ENCODE measurements at places on chromosomes 12 and 14.
A peak's percentile ranks its signal among the peaks of the same experiment; 100 is the strongest.

DNA sequence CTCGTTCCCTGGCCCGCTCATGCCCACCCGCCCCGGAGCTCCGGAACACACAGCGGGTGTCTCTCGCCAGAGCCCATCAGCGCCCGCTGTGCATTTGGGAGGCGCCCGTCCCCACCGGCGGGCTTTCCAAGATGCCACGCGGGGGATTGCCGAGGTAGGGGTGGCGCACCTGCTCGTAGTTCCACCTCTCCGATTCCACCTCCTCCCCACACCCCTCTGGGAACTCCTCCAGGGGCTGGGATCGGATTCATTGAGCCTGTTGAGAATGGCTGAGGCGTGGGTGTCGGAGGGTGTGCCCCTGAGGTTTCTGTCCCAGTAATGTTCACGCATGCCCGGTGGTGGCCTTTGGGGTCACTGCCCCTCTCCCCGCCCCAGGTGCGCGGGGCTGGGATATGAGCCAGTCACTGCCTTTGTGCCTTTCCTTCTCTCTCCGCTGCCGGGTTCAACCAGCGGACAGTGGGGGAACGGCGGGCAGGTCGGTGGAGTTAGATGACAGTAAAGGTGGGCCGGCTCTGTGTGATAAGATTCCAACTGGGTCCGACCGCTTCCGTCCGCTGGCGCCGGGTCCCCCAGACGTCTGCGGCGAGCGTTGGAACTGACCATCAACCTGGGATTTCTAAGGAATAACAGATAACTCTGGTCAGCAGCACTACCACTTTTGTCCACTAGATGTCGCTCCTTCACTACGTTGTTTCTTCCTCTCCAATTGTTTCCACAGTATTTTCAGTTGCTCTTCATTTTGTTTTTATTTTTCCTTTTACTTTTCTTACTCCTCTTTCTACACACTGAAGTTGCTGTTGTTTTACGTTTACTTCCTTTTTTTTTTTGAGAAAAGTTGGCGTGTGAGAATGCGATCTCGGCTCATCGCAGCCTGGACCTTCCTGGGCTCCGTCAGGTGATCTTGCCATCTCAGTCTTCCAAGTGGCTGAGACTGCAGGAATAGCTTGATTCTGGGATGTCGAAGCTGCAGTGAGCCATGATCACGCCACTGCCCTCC is 178.1 kb upstream of the ALG10B start:
- peak; percentile 84 for DNase-seq

GRCh38 chr12:56080556-56081138 is 682 bp downstream of the ERBB3 start:
- peak; percentile 13 for DNase-seq

GRCh38 chr14:23365732-23366425 is 907 bp upstream of the EFS start:
- peak; percentile 74 for DNase-seq

GRCh38 chr12:55717011-55718007 is 1.5 kb downstream of the BLOC1S1 start:
- no peak for DNase-seq

- no peak for DNase-seq
Measured at GRCh38 chr12:75725521-75726111, 214.2 kb upstream of the KRR1 start.

- DNase-seq = no peak
Measured at GRCh38 chr12:96201272-96202227, 7.4 kb downstream of the ELK3 start.

GRCh38 chr14:34935488-34935887 is 47.3 kb upstream of the SRP54 start:
- DNase-seq = no peak

GRCh38 chr12:47972895-47973294 is 9.5 kb downstream of the TMEM106C start:
- DNase-seq = no peak

- DNase-seq = no peak
Measured at GRCh38 chr12:66194122-66194521, 5.1 kb downstream of the IRAK3 start.

DNA sequence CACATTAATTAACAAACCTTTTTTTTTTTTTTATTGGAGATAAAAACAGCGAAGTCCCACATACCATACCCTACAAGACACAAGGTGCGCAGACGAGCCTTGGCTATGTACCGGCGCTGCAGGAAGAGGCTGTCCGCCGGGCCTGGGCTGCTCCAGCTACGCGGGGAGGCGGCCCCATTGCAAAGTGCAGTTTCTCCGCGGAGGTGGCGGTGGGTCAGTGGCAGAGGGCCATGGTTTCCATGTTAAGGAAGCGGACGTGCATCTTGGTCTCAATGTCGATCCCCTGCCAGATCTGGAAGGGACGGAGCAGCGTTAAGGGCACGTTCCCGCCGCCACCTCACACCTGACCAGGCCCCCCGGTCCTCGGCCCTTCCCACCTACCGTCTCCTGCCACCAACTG is 60.3 kb downstream of the TESC start:
- no peak for DNase-seq

DNA sequence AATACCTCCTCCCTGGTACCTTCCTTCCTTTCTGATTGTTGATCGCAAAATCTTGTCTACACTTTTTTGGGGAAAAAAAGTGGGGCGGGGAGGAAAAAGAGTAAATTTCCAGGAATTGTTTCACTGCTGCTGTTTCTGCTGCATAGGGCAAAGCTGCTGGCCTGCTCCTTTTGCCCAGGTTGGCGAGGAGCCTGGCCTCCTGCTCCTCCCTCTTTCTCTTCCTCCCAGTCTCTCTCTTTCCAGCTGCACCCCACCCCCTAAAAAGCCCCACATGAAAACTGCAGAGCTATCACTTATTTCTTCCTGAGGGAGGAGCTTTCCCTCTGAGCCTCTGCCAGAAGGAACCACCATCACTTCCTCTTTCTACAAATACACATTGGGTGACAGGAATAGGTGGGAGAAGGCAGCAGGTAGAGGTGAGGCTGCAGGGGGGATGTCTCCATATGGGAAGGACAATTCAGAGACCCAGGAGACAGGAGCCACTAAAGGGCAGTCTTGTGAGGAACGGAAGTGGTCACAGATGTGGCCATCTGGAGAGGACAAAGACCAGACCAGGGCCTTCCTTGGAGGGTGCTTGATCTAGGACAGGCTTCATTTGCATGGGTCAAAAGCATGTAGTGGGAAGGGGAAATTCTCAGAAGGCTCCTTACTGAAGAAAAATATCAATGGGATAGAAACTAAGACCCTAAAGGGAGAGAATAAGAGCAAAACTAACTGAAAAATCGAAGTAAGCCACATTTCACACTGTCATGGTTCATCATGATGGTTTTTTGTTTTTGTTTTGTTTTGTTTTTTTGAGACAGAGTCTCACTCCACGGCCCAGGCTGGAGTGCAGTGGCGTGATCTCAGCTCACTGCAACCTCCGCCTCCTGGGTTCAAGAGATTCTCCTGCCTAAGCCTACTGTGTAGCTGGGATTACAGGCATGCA is 14.8 kb downstream of the ZBTB39 start:
- peak; percentile 36 for DNase-seq

DNA sequence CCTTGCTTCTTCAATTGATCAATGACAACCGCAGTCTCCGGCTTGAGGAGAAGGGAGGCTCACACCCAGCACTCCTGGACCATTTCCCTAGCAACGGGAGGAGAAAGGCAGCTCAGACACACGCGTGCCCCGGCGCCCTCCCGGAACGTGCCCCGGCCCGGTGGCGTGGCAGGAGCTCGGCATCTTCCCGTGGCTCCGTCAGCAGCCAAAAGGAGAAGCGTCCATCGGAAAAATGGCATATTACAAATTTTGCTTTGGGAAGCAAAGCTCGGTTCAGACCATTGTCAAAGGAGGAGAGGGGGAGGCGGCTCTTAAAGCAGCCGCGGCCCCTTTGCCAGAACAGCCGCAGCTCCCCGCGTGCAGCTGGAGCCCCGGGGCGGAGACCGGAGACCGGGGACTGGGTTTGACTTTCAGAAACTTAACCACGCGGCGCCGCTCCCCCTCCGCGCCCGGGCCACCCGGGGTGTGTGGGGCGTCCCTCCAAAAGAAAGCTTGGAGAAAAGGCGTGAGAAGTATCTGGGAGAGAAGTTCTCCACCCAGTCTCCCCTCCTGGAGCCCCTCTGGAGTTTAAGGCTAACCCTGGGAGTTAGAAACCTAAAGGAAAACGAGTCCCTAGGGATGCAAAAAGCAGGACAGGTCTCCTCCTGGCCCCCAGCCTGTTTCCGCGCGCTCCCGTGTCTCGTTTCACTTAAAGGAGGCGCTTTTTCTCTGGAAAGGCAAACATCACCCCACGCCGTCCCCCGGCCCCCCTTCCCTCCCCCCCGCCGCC is 545 bp downstream of the PPFIA2 start:
- DNase-seq = peak; percentile 64

DNA sequence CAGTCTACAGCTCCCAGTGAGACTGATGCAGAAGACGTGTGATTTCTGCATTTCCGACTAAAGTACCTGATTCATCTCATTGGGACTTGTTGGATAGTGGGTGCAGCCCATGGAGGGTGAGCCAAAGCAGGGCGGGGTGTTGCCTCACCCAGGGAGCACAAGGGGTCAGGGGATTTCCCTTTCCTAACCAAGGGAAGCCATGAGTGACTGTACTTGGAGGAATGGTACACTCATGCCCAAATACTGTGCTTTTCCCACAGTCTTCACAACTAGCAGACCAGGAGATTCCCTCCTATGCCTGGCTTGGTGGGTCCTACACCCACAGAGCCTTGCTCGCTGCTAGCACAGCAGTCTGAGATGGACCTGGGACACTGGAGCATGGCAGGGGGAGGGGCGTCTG is 21.0 kb upstream of the ABCC9 start:
- DNase-seq = no peak

GRCh38 chr12:117489671-117490070 is 128.2 kb upstream of the NOS1 start:
- no peak for DNase-seq

DNA sequence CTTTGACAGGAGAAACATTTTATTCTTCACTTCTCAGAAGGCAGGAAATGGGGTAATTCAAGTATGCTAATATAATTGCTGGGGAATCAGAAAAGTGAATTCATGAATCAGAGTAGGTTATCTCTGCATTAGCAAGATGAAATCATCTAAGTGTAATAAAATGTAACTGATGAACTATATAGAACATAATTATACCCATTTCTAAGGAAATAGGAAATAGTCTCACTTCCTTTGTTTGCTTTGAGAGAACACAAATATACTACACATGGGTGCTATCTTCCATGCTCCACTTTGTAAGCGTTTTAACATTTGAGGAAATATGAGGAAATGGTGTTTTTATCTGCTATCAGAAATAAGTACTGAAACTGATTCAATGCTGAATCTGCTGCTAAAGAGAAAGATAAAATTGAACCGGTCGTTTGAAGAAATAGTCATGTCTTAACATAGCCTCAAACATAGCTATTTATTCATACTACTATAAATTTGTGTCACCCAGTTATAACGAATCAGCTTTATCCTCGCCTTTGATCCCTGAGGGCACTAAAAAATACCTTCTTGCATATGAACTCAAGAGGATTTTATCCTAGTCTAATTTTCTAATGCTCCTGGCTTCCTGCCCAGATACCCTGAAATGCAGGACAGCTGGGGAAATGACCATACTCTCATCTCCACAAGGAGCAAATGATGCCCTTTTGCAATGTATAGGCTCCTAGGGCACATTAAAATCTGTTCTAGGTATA is 696.0 kb downstream of the C12orf50 start:
- DNase-seq = no peak

DNA sequence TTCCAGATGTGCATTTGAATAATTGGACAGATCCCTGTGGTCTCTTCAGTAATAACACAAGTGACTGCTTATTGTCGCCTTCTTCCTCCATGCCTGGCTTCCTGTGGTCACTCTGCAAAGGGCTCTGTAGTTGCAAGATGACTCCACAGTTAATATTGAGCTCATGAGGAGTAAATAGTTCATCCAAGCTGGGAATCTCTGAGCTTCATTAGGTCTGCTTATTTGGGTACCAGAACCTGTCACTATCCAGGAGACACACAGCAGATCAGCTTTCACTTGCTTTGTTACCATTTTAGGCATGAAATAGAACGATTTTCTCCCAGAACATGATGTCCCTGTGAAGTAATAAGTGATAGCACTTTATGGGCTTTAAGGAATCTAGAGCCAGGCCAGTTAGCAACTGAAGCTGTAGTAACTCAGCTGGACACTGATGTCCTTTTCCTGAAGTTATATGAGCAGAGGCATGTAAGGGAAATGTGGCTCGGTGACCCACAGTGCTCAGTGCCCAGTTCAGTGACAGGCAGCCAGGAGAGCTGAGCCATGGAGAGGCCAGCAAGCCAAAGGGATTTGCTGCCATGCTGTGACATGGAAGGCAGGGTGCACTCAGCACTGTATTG is 50.1 kb downstream of the CRADD start:
- no peak for DNase-seq

DNA sequence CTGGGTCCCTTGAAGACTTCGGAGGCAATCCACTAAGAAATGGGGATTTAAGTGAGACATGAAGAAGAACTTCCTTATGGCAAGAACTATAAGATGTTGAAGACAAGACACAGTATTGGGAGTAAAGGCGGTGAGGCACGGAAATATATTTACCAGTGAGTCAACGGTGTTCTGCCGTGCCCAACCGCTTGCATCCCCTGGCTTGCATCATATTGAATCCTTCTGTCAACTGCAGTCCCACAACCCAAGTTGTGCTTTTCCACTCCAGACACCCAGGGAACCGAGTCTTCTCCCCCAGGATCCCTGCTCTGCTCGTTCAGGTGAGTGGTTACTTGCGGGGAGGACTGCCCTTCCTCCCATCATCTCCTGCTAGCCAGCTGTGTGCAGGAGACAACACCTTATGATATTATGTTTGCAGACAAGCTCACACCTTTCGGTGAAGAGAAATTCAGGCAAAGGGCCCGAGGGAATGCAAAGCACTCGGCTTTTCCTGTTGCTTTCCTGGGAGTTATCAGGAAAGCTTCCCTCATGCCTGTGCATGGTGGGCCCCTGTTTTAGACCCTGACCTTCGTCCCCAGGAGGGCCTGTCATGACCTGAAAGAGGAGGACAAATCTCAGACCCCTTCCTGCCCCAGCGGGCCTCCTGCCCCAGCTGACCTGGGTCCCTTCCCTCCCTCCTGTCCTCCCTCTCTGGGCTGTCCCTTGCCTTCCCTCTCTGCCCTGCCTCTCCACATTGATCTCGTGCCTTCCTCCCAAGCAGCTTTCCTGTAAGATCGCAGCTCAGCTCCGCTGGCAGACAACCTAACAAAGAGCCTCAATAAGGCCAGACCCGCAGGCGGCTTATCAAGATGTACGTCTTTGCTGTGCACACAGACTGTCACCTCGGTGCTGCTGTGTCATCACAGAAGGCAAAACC is 4.3 kb upstream of the LRTM2 start:
- no peak for DNase-seq

DNA sequence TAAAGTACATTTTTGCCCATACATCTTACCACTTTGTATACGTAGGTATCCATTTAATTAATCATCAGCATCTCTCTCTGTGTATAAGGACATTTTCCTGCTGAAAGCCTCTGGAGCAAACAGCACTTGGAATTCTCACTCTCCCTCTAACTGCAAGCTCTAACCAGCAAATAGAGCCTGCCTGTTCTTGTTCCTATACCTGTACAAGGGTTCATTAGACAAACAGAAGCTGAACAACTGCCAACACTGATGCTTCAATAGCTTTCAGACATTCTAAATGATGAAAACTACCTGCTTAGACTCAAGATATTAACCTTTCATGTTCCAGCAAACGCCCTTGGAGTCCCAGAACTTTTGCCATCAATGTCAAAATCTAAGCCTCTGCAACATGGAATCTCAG is 98.0 kb downstream of the KCNH5 start:
- no peak for DNase-seq

GRCh38 chr14:21505012-21505553 is 6.1 kb downstream of the METTL3 start:
- no peak for DNase-seq

- DNase-seq = peak; percentile 45
Measured at GRCh38 chr12:55707841-55708694, at the start of gene ITGA7. Gene ITGA7 (minus strand): TSS chr12:55707904. CDS start chr12:55707682, 222 bp downstream.

Data from midbrain (tissue), 1 donor.